ENCODE measurements at places on chromosomes 1 and 21. TPM values are rescaled to one million over a fixed set of nuclear protein-coding genes. Genes with fewer than 3 reads are reported as not detected.

Gene SRSF11
- total RNA-seq = 97.1 TPM

Gene PDE9A
- 68.4 TPM for total RNA-seq

Gene NAV1
- 18.3 TPM for total RNA-seq

Gene MAP10
- total RNA-seq = 1.0 TPM

Gene UTS2
- total RNA-seq = not detected

Gene TDRKH
- total RNA-seq = 4.0 TPM

Gene CSF3R
- total RNA-seq = 6.6 TPM

Gene SPRR2F
- not detected for total RNA-seq

Gene PROX1
- 2.5 TPM for total RNA-seq

Gene CRABP2
- total RNA-seq = 6.4 TPM

Gene TRPM2
- total RNA-seq = 2.9 TPM

Data from esophagus muscularis mucosa (tissue), 4 donors.